NCI-H1417 treated with DMSO at 0.1 percent for 48 hours (cell line): ENCODE measurements at places on chromosomes 2 and 18.

DNA sequence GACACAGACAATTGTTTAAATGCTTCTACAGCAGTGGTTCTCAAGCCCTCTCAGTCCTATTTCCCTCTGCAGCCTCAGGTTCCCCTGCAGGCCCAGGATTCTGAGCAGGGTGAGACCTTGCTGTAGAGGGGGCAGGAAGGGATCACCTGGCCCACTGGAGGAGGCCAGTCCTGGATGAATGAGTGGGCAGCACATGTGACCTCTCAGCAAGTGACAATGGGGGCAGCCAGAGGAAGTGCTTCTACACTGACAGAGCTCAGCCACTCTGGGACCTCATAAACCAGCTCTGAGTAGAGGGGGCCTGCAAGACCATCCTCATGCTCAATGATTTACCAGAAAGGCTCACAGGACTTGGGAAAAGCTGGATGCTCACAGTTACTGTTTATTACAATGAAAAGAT is 63.2 kb downstream of the ASB1 start:
- DNase-seq: no peak

DNA sequence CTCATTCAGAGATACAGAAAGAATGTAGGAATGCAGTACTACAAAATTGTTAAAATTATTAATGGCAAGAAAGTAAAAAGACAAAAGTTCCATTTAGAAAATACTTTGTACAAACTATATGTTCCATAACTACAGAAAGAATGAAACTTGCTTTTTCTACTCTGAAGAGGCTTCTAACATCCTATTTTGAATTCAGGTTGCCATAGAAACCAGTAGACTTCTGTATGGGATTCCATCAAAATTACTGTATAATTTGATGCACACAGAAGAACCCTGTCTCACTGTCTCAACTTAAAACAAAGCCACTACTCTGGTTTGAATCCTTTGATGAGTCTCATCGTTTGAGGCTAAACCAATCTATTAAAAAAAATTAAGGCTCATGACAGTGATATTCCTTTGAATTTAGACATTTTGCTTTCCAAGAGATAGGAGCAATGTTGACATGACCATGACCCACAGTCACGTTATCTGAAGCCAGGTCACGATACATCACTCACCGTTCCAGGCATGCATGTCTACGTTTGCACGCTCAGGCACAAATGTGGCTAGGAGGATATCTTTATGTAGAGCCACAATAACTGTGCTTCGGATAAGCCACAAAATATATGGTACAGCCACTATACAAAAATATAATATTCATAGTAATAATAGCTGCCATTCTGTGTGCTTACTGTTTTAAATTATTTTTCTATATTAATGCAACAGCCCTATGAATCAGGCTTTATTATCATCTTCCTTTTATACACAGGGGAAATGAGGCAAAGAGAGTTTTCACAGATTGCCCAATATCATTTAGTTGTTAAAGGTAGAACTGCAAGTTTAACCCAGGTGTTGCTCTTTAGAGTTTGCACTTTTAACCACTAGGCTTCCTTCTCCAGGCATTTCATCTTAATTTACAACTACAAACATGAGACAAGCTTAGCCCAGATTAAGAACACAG is 82.4 kb downstream of the CACNB4 start:
- no peak for DNase-seq

DNA sequence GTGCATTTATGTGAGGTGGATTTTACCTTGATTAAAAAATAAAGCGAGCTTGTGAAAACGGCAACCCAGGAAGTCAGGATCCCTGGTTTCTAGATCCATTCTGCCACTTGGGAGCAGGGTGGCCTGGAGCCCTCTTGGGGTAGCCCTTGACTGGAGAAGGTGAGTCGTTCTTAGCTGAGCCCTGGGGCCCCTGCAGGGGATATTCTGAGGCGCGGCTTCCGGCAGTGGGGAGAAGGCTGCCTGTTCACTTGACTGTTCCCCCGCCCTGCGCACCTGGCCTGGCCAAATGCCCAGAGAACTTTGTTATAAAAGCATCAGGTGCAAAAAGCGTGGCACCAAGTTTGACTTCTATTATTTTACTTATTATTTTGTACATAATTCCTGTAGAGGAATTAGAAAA is 221.9 kb downstream of the DYSF start:
- no peak for DNase-seq

- no peak for DNase-seq
Observed at GRCh38 chr2:100580367-100581276, 17.8 kb downstream of the PDCL3 start.

DNA sequence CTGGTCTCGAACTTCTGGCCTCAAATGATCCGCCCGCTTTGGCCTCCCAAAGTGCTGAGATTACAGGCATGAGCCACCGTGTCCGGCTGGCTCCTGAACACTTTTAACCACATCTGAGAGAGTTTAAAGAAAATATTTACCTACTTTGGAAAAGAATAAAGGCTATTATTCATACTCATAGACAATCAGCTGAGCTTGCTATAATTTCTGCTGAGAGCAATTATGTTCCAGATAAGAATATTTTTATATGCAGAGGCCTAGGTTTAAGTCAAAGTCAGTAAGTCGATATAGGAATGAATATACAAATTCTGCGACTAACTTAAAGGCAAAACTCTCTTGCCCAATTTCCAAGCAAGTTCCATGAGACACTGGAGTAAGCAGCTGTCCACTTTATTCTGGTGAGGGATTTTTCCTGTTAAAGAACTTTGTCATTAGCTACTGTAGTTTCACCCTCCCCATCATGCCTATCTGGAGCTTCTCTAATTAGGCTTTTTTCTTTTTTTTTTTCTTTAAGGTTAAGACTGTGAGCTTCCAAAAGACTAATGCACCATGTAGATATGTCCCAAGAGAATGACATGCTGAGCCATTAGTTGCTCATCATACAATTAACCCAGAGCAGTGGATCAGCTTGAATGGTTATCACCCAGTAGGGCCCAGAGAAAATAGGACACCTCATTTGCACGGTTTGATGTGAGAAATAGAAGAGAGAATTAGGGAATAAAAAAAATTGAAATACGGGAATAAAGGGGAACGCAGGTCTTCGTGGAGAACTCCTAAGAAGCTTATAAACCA is 260.1 kb downstream of the KCNE4 start:
- no peak for DNase-seq

DNA sequence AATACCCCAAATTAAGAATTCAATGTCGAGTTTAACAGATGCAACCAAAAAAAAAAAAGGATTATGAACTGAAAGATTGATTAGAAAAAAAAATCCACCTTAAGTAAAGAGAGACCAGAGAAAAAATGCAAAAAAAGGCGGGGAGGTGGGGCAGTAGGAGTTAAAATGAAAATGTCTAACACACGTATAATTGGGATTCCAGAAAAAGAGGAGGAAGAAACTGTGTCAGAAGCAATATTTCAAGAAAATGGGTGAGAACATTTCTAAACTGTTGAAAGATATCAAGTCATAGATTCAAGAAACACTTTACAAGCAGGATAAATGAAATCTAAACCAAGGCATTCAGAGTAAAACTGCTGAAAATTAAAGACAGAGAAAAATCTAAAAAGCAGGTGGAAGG is 226.9 kb downstream of the KLHL29 start:
- no peak for DNase-seq

- DNase-seq: no peak
Observed at GRCh38 chr2:140440815-140441214, 1660.6 kb upstream of the NXPH2 start.

DNA sequence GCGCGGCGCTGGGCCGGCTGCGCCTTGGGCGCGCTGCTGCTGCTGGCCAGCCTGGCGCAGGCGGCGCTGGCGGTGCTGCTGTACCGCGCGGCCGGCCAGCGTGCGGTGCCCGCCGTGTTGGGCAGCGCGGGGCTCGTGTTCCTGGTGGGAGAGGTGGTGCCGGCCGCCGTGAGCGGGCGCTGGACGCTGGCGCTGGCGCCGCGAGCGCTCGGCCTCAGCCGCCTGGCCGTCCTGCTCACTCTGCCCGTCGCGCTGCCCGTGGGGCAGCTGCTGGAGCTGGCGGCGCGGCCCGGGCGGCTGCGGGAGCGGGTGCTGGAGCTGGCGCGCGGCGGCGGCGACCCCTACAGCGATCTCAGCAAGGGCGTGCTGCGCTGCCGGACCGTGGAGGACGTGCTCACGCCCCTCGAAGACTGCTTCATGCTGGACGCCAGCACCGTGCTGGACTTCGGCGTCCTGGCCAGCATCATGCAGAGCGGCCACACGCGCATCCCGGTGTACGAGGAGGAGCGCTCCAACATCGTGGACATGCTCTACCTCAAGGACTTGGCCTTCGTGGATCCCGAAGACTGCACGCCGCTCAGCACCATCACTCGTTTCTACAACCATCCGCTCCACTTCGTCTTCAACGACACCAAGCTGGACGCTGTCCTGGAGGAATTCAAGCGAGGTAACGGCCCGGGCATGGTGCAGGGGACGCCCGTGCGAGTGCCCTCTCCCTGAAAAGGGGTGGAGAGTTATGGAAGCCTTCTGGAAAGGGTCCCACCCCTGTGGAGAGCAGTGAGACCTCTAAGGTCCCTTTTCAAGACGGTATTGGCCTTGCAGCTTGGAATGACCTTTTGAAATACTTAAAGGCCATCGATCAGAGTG is 1.0 kb downstream of the CNNM3 start:
- no peak for DNase-seq

DNA sequence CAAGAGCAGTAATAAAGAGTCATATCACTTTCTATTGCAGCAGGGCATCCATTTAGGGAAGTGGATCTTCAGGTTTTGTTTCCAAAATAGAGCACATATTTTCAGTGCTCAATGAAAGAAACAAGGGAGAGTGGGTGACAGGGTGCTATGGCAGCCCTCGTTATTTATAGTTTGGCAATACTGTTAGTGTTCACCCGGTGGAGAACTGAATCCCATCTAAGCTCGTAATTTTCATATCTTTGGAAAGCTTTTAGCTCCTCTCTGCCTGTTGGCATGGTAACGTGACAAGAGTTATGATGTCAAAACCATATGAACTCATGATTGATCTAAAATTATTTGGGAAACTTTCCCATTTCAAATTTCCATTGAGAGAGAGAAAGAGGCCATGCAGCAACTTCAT is 331.9 kb downstream of the LRRTM1 start:
- DNase-seq: no peak

- DNase-seq: no peak
Observed at GRCh38 chr2:215917953-215918620, 95.3 kb downstream of the MREG start.

DNA sequence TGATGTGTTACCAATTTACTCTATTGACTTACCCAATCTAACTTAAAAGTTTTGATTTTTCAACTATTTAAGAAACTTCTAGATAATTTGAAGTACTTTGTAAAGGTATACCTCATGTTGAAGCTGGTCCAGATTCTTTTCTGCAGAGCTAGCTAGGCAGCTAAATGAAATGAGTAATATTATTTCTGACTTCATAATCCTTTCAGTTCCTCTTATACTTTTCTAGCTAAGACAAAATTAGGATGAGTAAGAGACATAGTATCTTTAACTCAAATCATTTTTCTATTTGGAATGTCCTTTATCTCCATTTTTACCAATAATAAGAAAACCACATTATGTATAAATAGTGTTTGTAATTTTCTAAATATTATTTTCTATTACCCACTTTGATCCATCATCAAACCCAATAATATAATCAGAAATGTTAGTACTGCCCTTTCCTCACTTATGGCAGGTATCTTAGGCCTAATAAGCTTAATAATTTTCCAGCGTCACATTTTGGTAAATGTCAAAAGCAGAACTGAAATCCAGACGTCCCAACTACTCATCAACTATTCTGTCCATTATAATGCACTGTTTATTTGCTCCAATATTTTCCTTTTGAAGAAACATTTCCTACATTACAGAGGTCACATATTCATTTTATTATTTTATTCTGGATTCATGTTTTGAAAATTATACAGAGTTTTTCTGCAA is 456.6 kb downstream of the THSD7B start:
- DNase-seq: no peak

DNA sequence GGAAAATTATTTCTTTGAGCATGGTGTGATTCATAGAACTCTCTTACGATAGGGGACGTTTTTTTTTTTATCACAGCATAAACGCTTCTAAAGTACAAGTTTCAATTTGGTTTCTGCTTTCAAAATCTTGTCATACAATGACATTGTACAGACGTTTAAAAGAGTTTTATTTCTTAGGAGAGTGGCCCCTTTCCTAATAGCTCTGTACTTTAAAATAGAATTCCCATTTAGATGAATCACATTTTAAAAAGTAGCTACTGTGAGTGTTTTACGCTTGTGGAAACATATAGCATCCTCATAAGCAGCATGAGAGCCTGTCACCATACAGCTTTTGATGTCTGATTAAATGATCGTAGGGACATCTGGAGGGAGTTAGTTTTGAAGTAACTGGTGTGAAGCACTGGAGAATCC is 510.9 kb downstream of the PARD3B start:
- DNase-seq: no peak

- no peak for DNase-seq
Observed at GRCh38 chr18:23793985-23794867, 105.0 kb downstream of the LAMA3 start.

- no peak for DNase-seq
Observed at GRCh38 chr2:217902379-217903141, 100.2 kb downstream of the TNS1 start.

GRCh38 chr2:240909216-240909974 is 3.3 kb downstream of the CROCC2 start:
- DNase-seq: no peak

GRCh38 chr18:54734059-54734458 is 94.2 kb upstream of the RAB27B start:
- DNase-seq: no peak

GRCh38 chr2:142952793-142953494 is 75.5 kb downstream of the KYNU start:
- no peak for DNase-seq

DNA sequence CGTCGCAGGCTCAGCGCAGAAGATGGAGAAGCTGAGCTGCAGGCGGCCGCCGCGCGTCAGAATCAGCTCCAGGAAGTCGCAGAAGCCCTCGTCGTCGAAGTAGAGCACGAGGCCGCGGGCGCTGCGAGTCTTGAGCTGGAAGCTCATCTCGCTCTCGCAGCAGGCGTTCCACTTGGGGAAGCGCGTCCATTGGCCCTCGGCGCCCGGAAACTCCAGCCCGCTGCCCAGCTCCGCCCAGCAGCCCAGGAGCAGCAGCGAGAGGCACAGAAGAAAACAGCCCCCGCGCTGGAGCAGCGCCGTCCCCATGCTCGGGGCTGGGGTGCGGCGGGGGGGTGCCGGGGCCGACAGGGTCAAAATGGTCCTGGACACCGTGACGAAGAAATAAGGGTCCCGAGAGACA is 4.0 kb downstream of the NRXN1 start:
- no peak for DNase-seq

GRCh38 chr2:84971510-84972206 is 697 bp downstream of the KCMF1 start:
- no peak for DNase-seq

- no peak for DNase-seq
Observed at GRCh38 chr2:54613794-54614257, 109.6 kb upstream of the EML6 start.

- DNase-seq: no peak
Observed at GRCh38 chr18:28147674-28148171, 29.2 kb downstream of the CDH2 start.
